Brain pericyte (primary cell): ENCODE measurements at places on chromosomes 7 and 10.

GRCh38 chr10:92692697-92693533, 3.2 kb downstream of the HHEX start:
- no peak for DNase-seq

- DNase-seq = no peak
Observed at GRCh38 chr10:12637649-12638048, 288.3 kb downstream of the CAMK1D start.

GRCh38 chr7:50653126-50653864, 88.1 kb upstream of the DDC start:
- DNase-seq = no peak

GRCh38 chr7:29574659-29575058, 11.0 kb downstream of the PRR15 start:
- no peak for DNase-seq

DNA sequence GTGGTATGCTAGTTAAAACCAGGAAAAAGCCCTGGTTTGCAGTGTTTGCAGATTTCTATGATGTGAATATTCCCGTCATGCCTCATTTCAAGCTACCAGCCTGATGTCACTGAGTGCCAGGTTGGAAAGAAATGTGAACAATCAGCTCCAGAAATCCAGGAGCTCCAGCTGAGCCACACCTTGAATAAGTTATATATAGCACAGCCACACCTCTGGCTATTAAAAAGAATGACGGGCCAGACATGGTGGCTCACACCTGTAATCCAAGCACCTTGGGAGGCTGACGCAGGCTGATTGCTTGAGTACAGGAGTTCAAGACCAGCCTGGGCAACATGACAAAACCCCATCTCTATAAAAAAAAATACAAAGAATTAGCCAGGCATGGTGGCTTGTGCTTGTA, 18.7 kb upstream of the SLF2 start:
- DNase-seq = no peak

DNA sequence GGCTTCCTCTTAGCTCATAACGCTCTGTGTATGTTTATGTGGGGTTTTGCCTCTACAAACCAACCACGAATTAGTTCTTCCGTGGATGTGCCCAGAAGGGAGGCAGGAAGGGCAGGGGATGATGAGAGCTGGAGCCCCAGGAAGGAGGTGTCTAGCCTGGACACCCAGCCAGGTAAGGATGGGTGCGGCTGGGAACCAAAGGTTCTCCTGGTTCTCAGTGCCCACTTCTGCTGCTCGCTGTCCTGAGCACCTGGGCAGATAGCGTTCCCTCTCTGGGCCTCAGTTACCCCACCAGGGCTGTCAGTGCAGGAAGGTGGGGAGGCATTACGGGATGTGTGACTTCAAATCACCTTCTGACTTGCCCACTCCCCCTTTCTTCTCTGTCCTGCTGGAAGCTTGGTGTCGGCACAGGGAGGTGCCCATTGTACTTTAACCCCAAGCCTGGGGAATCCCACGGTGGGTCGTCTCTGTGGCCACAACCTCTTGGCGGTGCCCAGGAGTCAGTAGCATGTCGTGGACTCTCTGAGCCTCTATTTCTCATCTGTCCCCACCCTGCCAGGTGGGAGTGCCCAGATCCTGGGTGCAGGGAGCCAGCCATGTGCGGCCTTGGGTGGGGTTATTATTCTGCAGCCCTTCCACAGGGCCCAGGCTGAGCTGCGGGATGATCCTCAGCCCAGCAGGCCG, 18.7 kb upstream of the PCBD1 start:
- no peak for DNase-seq

DNA sequence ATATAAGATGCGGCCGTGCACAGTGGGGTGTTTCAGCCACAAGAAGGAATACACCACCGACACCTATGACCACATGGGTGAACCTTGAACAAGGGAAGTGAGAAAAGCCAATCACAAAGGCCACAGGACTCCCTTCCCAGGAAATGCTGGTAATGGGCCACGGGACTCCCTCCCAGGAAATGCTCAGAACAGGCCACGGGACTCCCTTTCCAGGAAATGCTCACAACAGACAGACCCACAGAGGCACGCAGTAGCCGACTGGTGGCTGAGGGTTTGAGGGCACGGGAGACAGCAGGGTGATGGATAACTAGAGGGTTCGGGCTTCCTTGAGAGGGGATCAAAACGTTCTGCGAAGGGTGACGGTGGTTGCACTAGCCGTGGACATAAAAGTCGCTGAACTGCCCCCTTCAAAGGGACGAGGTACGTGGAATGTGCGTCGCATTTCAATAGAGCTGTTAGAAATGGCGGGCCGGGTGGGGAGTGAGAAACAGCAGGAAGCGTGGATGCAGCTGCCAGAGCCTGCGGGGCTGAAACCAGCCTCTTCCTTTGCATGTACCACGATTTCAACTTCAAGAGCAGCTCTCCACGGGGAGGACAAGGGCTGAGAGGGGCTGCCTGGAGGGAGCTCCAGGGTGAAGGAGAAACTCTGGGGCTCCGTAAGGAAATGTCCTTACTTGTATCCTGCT, 274.0 kb downstream of the ELFN1 start:
- no peak for DNase-seq

DNA sequence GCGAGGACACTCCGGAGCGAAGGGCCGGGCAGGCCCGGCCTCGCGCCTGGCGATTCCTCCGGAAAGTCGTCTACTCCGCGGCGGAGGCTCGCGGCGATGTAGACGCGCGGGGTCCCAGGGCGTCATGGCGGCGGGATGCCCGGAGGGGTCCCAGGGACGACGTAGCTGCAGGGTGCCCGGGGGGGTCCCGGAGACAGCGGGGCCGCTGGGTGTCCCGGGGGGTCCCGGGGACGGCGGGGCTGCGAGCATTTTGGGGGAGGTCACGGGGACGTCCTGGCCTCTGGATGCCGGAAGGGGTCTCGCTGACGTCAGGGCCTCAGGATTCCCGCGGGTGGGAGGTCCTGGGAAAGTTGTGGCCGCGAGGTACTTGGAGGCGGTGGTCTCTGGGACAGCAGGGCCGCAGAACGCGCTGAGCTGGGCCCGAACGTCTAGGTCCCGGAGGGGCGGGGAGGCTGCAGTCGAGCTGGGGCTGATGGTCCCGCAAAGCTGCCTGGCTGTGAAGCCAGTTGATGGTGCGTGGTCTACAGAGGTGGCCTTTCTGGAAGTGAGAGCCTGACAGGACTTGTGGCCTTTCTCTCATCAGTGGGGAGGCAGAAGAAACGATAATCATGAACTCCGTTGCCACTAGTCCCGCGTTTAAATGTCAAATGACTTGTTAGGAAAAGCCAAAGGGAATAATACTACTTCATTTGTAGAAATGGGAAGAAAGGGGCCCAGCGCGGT, 637 bp downstream of the HSPA14 start:
- DNase-seq = no peak

DNA sequence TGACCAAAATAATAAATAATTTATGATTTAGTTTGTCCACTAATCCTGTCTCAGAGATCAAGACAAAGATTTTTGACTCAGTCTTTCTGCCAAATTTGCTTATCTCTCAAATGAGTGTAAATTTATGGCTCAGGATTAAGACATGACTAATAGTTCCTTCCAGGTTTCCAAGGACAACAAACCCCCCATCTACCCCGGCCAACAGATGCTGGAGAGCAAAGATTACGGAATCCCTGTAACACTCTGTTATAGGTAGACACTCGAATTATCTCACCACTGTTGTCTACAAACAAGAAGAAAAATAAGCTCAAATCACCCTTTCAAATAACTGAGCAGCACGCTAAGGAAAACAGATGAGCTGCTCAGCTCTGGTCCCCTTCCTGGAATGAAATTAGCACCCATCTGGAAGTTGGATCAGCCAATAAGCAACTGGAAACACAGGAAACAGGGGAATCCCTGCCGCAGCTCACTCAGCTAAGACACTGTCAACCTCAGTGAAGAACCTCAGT, 56.8 kb upstream of the SVIL start:
- DNase-seq = no peak

DNA sequence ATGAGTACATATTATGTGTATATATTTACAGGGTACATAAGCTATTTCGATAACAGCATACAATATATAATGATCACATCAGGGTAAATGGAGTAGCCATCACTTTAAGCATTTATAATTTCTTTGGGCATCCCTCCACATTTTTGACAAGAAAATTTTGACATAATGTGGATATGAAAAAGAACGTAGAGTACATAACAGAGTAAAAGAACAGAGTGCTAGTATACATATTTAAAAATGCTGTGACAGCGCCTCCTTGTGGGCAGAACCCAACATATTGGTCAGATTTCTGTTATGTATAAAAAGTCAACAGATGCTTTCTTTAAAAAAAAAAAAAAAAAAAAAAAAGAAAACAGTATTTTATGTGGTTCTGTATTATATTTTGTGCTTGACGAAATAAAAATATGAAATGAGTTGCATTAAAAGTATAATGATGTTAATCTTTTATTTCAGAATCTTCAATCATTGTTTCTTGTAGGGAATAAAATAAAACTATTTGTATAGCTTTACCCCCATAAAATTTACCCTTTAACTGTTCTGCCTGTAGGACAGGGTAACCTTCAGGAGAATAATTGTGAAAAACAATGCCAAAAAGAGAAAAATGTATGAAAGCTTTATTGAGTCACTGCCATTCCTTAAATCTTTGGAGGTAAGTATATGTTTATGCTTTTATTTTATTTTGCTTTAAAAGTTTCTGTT, 18.3 kb upstream of the HBP1 start:
- no peak for DNase-seq

GRCh38 chr7:31410265-31410664, 69.7 kb upstream of the NEUROD6 start:
- DNase-seq = no peak

DNA sequence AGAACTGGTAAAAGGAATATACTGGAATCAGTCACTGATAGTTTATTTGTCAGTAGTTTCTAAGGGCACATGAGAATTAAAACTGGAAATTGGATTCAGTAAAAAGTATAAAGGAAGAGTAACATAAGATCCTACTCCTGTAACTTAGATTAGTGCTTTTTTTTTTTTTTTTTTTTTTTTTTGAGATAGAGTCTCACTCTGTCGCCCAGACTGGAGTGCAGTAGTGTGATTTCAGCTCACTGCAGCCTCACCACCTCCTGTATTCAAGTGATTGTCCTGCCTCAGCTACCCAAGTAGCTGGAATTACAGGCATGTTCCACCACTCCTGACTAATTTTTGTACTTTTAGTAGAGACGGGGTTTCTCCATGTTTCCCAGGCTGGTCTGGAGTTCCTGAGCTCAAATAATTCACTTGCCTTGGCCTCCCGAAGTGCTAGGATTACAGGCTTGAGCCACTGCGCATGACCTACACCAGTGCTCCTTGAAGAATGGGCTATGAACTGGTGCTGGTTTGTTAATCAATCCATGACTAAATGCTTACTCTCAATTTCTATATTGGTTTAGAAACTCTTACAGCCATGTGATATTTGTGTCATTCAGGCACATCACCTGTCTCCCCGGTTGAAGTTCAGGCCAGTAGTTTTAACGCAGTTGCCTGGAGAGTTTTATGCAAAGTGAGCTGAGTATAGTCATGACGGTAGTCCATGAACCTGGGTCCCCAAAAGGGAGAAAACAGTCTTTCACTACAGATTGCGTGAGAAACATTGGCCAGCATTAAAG, 65.0 kb downstream of the ZEB1 start:
- no peak for DNase-seq

DNA sequence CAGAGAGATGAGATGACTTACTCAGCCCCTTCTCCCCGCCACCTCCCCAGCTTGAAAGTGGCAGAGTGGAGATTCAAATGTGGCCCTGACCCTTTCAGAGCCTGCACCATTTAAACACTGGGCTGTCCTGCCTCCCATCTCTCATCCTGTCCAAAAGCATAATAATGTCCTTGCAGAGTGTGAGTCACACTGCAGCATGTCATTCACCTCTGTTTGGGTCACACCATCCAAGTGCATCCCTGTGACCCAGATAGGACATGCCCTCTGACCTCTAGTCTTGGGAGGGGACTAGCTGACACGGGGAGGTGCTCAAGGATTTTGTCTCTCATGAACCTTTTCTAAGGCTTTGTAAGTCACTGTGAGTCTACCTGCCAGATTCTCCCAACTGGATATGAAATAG, 89.1 kb upstream of the PDCD4 start:
- no peak for DNase-seq

GRCh38 chr10:33461295-33461640, 126.8 kb upstream of the NRP1 start:
- DNase-seq = no peak

DNA sequence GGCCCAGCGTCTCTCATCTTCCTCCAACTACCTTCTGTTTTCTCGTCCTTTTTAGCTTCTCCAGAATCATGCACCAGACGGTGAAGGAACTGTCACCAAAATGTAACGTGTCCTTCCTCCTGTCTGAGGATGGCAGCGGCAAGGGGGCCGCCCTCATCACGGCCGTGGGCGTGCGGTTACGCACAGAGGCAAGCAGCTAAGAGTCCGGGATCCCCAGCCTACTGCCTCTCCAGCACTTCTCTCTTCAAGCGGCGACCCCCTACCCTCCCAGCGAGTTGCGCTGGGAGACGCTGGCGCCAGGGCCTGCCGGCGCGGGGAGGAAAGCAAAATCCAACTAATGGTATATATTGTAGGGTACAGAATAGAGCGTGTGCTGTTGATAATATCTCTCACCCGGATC, 15.8 kb downstream of the TACR2 start:
- DNase-seq = no peak

GRCh38 chr10:124955868-124956267, 13.9 kb downstream of the ZRANB1 start:
- no peak for DNase-seq

GRCh38 chr7:75980430-75981202, 13.8 kb downstream of the TMEM120A start:
- no peak for DNase-seq
